ENCODE measurements at places on chromosomes 6 and 20. TPM values are rescaled to one million over a fixed set of nuclear protein-coding genes. Genes with fewer than 3 reads are reported as not detected.
A peak's percentile ranks its signal among the peaks of the same experiment; 100 is the strongest.

PLTP gene
- 127 TPM for total RNA-seq

- DNase-seq: no peak
Measured at GRCh38 chr6:122648726-122649125, 38.5 kb downstream of the PKIB start.

FAM209B gene
- total RNA-seq: not detected

BEND6 gene
- total RNA-seq: 5.7 TPM

LGSN gene
- not detected for total RNA-seq

GRCh38 chr6:98586163-98586562, 248.2 kb upstream of the POU3F2 start:
- no peak for DNase-seq

DNA sequence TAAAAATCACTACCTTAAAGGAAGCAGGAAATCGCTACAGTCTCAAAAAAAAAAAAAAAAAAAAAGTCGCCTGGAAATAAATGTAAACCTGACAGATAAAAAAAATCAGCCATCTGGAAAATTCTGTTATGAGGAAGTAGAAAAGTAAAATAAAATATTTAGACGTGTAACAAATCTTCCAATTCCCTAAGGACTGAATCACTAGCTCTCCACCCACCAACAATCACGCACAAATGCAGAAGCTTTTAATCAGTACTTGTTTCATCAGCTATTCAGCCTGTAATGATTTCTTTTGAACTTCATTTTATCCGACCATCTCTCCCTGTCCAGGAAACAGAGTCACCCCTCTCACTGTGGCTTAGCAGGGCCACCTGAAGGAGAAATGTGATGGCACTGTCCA, 59.0 kb downstream of the SLC23A2 start:
- DNase-seq: peak; percentile 54

DNA sequence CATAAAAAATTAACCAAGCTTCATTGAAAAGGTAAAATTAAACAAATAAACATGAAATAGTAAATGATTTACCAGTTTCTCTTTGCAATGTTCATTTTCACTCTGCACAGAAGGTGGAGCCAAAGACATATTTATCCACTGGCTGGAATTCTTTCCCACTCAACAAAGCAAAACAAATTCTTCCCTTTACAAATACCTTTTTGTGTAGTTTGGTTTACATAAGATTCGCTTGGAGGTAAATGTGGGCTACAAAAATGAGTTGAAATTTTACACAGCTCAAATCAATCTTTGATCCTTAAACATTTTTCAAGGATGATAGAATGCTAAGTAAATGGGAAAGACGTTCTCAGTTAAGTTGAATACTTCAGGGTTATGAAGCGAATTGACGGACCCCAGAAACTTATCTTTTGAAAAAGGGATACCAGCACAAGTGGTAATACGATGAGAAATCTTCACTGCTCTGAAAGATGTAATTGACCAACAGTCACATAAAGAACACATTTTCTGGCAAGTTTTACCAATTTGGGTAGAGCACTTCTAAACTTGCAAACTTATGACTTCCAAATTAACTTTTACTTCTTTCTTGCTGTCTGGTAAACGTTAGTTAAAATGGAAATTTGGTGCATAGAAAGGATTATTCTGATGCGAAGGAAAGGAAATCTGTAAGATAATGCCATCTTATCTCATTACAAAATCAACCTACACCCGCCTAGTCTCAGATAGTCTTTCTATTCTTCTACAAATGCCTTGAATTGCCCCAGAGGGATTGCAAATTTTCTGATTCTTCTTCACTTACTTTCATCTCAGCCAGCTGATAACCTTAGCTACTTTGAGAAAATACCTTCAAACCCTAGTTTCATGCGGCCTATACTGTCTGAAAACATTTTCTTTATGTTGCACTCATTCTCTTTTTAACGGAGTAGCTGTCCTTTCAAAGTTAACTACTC, 4.7 kb upstream of the GJA1 start:
- no peak for DNase-seq

DNA sequence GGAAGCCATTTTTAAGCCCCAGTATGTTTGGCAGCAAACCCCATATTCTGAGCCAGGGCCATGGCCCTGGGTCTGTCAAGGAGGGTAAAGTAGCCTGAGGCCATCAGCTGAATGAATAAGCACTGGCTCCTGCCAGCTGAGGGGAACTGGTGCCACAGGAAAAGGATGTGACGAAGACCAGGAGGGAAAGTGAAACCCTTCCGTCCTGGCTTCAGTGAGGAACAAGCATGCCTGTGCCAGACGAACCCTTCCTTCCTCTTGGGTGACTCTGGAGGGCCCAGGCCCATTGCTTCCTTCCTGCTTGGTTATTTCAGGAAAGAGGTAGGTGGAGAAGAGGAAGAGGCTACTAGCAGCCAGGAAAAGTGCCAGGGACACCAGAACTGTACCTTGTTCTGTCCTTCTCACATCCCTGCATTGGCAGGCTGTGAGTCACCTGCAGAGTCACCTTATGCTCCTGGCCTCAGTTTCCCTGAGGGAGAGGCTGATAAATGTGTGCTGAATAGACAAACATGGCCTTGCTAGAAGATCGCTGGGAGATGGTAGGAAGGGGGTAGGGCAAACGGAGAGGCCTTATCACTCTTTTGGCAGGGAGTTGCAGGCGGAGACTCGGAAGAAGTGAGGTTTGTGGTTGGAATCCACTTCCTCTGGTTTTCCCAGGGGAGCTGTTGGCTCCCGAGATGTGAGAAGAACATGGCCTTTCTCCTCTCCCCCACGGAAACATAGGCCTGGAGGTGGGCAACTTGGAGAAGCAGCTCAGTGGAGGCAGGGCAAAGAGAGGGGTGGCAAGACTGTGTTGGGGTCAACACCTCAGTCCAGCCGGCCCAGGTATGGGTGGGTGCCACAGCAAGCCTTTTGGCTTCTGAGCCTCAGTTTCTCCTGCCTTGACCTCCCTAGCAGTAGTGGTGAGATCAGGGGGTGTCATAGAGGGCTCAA, 37.4 kb downstream of the COX4I2 start:
- no peak for DNase-seq

- no peak for DNase-seq
Measured at GRCh38 chr6:15674690-15675386, 12.0 kb upstream of the DTNBP1 start.

DNA sequence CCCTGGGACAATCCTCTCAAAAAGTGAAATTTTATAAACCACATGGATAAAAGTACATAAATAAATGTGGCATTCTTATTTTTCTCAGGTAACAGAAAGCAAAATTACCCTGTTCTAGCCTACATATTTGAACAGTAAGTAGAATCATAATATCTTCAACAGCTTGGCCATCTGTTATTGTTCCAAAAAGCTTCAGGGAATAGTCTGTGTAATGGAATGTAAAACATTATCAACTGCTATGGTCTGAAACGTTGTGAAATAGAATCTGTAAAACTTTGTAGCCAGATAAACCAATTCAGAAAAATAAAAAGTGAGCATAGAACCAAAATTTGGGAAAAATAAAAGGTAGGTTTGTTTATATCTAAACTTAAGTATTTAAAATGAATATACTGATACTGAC, 114.7 kb downstream of the THEMIS start:
- no peak for DNase-seq

DNA sequence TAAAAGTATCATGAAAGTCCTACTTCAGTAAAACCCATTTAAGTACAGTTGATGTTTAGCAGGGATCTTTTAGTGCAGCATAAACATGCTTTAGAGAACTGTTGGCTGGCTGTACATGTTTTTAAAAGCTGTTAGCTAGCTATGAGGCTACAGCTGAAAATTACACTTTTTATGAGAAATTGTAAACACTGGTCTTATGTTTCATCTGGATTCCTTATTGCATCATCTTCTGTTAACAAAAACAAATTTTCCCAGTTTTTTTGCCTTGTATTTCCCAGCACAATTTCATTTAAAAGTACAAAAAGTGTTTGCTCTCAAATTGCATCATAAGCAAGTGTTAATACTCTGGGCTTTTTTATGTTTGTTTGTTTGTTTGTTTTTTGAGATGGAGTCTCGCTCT, 18.3 kb upstream of the HLA-E start:
- no peak for DNase-seq

UCKL1 gene
- 55.1 TPM for total RNA-seq

DNA sequence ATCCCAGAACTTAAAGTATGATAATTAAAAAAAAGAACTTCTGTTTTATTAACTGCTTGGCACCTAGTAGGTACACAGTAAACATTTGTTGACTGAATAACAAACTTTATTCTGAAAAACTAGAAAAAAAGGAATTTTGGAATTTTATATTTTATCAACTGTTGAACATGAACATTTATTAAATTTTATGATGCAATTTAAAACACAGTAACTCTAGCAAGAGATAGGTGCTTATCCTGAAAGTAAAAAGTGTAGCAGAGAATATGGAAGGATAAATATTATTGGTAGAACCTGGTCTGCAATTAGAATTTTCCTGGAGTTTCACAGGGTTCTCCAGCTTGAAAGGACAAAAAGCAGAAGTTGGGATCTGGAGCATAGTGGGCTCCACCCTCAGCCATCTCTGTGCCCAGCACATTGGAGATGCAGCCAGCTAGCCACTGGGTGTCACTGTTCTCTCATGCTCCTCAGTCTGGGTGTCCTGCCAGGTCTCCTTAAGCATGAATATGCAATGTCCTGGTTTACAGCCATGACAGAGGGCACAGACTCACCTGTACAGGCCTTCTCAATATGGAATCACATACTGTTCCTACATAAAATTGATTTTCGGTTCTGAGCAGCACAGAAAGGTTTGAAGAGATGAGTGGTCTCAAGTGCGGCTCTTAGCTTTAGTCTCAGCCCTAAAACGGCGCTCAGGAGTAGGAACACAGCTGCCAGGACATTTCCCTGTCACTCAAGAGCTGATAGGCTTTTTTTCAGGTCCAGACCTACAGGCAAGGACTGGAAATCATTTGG, 31.7 kb upstream of the IL20RA start:
- peak; percentile 76 for DNase-seq

DNA sequence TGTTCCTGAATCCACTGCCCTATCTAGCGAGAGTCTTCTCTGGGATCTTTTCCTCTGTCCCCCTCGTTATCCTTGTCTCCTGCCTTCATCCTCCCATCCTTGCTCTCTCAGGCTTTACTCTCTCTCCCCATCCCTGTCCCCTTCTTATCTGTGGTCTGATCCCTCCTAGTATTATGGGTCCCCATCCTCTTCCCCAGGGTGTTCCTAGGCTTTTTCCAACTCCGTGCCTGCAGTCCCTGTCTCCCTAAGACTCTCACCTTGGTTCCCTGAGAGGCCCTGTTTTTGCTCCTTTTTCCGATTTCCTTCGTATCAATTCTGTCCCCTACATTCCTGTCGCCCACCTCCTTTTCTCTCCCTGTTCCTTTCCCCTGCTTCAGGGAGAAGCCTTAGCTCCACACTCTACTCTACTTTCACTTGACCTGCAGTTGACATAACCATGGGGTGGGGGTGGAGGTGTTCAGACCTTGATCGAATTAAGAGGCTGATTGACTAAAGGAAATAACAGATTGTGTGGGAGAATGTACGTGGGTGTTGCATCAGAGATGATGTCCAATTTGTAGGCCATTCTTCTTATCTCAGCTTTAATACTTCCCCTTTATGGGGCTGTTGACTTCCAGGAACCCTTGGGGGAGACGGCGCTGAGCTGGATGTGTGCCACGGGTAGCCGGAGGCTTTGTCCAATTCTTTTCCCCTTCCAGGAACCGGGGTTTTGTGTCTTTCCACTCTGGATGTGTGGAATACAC, 905 bp downstream of the PPARD start:
- DNase-seq: no peak

TNNC2 gene
- total RNA-seq: 1.3 TPM

- no peak for DNase-seq
Measured at GRCh38 chr6:24231438-24231977, 105.5 kb downstream of the NRSN1 start.

DNA sequence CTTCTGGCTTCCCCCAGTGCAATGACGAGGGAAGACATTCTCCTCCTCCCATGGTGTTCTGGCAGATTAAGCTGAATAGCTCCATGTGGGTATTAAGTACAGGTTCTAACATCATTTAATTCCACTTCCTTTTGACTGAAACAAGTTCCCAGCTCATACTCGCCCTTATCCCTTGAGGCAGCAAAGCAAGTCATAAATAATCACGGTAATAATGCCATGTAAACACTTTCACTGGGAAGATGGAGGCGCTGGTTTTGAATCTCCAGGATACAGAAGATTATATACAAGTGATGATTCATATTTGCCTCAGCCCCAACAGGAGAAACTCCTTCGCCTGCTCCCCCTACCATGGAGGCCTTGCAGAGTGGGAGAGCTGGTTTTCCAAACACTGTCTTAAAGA, 141.3 kb downstream of the PXDC1 start:
- DNase-seq: peak; percentile 37

Measured in PC-9 (cell line).